ENCODE measurements at places on chromosomes 2 and 18.

DNA sequence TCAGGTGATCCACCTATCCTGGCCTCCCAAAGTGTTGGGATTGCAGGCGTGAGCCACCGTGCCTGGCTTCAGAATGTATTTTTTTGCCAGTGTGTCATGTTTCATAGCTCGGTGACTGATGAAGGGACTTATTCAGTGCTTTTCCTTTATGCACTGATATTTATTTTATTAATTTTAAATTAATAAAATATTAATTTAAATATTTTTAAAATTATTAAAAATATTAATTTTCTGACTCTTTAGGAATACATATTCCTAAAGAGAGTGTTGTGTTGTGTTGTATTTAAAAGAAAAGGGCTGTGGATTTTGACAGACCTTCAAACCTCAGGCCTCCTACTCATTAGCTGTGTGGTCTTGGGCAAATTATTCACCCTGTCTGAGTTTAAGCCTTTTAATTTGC is 22.3 kb downstream of the RAB27B start:
- no peak for DNase-seq

DNA sequence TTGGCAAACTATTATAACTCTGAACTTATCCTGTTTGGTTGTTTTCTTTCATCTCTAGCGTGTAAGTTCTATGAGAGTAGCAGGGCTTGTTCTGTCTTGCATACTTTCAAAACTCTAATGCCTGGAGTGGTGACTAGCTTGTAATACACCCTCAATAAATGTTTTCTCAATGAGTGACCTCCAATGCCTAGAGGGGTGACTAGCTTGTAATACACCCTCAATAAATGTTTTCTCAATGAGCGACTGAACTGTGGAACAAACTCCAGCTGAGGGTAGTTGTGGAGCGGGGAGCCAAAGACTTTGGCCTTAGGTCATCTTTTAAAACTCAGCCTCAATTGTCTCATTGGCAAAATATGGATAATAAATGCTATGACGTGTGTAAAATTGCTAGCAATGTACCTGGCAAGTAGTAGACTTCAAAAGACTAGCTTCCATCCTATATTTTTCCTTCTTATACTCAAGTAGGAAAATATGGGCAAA is 1.8 kb downstream of the GPD2 start:
- DNase-seq = peak; percentile 55

DNA sequence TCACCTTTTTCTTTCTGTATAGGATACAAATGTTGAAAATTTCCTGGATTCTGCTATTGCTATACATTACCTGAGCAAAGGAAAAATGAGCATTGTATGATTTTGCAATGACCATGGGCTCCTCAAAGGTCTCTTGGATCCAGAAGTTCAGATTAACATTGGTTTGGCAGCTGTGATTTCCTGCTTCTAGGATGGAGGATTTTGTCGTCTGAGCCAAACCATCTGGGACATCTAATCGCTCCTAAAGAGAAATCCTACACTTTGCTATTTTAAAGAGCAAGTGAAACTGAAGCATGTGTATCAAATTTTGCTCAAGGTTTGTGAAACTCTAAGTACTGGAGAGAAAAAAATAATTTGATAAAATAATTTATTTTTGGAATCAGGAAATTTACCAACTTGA is 115.1 kb upstream of the ST6GAL2 start:
- DNase-seq = no peak

- DNase-seq = no peak
Observed at GRCh38 chr2:222297600-222297935, 1.2 kb downstream of the PAX3 start.

DNA sequence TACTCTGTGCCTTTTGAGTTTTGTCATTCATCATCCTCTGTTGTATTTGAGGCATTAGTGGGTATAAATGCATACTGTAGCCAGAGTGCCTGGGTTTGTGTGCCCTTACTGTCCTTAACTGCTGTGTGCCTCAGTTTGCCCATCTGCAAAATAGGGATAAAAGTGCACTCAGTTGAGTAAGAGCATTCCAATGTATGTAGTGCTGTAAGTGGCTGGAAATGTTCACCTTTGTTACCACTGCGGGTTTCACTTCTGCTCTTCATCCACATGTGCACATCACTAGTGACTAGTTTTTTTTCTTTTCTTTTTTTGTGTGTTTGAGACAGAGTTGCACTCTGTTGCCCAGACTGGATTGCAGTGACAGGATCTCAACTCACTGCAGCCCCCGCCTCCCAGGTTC is 39.9 kb downstream of the PLEKHB2 start:
- no peak for DNase-seq

DNA sequence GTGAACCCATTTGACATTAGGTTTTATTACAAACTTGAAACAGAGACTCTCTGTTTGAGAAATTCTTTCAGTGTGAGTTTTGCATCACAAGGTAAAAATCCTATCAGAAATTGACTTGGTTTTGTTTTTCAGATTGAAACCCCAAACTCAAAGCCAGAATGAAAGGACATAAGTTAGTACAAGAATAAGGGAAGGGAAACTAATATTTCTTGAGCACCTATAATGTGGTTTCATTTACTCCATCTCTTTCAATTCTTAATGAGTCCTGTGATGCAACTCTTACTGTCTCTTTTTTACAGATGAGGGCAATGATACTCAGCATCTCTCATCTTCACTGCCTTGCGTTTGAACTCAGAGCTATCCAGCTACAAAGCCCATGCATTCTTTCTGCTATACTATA is 210.0 kb upstream of the SIX3 start:
- DNase-seq = no peak

- DNase-seq = peak; percentile 9
Observed at GRCh38 chr2:158202161-158202815, 100.6 kb downstream of the UPP2 start.

DNA sequence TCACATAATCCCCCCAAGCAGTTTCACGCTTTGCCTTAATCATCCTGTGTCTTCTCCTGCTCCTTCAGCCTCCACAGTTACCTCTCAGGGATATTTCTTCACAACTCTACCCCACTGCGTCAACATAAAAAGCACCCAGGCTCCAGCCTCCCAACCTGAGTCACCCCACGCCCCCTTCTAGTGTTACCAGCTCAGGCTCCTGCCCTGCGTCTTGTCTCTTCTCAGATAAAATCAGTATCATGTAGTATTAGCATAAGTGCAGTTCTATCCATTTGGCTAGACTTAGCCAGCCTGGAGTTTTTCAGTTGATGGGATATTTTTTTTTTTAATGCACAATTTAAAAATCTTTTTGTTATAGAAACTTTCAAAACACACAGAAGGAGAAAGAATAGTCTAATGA is 9.6 kb upstream of the PELI1 start:
- DNase-seq = no peak

GRCh38 chr18:48328473-48329210 is 80.5 kb downstream of the ZBTB7C start:
- DNase-seq = peak; percentile 68

- no peak for DNase-seq
Observed at GRCh38 chr2:48147719-48148118, 241.4 kb upstream of the FBXO11 start.

GRCh38 chr2:24809316-24810007 is 16.2 kb downstream of the CENPO start:
- DNase-seq = peak; percentile 32

DNA sequence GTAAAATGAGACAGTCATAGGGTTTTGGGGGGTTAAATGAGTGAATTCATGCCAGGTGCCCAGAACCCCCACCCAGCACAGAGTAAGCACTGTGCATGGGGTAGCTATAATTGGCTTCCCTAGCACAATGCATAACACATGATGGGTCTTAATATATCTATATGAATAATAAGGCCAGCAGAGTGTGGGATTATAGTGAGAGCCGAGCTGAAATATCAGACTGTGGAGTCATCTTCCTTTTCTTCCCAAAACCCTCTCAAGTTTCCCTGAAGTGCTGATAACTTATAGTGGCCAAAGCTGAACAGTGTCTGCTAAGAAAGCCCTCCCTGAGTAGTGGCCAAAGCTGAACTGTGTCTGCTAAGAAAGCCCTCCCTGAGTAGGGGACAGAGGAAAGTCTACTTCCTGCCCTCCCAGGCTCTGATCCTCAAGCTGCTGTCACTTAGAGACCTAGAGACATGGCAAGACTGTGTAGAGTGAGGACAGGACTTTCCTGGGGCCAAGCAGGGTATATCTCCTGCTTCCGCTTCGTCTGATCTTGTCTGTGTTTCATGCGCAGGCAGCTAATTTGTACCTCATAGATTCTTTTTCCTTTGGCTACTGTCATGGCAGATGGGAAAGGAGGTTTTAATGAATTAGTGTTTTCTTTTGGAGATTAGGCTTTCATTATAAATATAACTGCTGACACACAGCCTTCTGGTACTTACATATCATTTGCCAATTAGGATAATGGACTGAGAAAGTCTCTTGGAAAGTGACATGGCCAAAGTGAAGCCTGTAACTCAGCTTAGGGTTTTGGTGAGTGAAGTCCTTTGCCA is 94.9 kb downstream of the FHOD3 start:
- DNase-seq = no peak

- DNase-seq = no peak
Observed at GRCh38 chr2:128530025-128530573, 211.4 kb upstream of the HS6ST1 start.

DNA sequence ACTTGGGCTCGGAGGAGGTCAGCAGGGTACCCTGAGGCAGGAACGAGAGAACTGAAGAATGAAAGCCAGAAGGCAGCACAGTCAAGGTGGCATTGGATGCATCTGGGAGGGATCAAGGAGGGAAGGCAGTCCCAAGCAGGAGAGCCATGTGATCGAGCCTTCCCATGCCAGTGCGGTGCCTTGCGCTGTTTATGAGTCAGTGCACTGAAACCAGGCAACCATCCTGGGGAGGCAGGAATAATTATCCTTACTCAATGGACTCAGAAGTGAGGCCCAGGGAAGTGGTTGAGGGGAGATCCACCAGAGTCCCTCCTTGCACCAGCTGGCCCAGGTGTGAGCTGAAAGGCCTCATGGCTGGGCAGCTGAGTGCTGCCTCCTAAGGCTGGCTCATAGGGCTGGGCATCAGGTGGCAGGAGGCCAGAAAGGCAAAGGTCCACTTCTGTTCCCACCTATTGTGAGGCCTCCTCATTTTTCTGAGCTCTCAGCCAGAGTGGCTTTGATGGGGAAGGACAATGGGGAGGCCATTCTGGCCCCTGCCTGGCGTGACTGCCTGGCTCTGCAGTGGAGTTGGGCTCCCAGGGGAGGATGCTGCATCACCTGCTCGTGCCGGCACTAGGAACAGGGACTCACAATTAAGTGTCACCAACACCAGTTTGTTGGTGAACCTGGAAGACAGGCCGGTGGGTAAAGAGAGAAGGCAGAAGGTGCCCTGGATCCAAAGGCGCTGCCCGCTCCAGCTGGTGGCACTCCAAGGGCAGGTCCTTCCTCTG is 82.3 kb downstream of the TFCP2L1 start:
- no peak for DNase-seq

GRCh38 chr2:238651306-238652052 is 196.4 kb upstream of the TWIST2 start:
- DNase-seq = no peak

- peak; percentile 20 for DNase-seq
Observed at GRCh38 chr2:197433780-197434438, 919 bp downstream of the SF3B1 start.

- no peak for DNase-seq
Observed at GRCh38 chr2:216678813-216679657, 16.3 kb downstream of the IGFBP5 start.

- DNase-seq = no peak
Observed at GRCh38 chr2:25314514-25315315, 27.0 kb downstream of the DNMT3A start.

- no peak for DNase-seq
Observed at GRCh38 chr2:195697681-195698220, 40.7 kb downstream of the SLC39A10 start.

DNA sequence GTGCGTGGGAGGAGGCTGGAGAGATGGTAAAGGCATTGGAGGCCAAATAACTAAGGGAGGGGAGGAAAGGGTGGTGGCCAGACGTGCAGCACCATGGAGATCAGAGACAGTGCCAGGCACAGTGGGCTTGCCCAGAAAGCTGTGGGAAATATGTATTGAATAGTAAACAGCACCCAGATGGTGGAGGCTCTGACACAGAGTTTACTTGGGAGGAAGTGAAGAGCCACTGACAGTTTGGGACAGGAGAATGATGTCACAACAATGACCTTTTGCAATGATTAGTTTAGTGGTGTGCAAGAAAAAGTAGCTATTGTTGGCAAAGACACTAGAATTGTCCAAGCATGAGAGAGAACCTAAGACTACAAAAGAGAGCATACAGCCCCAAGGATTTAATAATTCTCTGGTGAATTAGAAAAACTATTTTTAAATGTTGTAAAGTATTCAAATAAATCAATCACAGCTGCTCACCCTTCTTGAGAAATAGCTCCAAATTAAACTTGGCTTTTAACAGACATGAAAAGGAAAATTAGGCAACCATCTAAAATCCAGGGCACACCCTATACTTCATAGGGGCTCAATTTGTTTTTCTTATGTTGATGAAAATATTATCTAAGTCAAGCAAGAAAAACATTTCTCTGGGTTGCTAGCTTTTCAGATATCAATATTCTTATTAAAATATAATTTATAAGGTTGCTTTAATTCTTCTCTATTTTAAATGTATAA is 458.7 kb upstream of the HNRNPA3 start:
- DNase-seq = no peak

DNA sequence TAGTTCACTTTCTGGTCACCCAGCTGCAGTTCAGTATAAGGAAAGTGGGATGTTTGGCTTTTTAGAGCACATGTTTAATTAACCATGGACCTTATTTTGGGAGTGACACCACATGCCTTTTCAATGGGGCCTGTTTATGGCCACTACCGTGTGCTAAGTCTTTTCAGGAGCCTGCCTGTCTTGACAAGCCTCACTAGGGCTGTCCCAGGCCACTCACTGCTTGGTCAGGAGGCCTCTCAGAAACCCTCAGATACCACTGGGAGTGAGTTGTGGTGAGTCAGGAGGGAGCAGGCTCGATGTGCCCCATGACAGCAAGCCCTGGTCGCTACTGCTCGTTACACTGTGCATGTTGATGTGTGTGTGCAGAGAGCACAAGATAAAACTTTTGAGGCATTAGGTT is 123.0 kb downstream of the MAP4K4 start:
- DNase-seq = peak; percentile 86

DNA sequence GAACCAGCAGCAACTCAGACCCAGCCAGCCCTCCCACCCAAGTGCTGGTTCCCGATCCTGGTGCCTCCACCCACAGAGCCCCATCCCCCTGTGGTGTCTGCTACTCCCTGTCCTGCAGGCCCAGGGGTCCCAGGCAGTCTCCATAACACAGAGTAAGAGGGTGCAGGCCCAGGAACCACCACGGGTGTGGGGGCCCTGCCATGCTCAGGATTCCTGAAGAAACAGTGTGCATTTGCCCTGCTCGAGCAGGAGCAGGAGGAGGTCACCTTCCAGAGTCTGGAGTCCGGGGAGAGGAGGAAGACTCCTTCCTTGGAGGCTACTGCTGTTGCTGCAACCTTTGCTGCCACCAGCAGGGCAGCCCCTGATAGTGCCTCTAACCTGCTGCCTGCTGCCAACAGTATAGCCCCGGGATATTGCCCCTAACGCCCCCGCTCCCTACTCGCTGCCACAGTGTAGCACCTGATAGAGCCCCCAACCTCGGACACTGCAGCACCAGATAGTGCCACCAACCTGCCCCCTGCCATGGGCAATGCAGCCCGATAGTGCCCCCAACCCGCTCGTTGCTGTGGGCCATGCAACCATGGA is 46.8 kb upstream of the ANKRD62 start:
- no peak for DNase-seq
